Stimulated activated CD8-positive, alpha-beta memory T cell treated with anti-CD3 and anti-CD28 coated beads, Interleukin-4, amount 100 ng/mL, for 1 hour (primary cell): ENCODE measurements at places on chromosomes 6 and 20.

- DNase-seq = no peak
Measured at GRCh38 chr6:41682497-41683272, 44.4 kb downstream of the MDFI start.

DNA sequence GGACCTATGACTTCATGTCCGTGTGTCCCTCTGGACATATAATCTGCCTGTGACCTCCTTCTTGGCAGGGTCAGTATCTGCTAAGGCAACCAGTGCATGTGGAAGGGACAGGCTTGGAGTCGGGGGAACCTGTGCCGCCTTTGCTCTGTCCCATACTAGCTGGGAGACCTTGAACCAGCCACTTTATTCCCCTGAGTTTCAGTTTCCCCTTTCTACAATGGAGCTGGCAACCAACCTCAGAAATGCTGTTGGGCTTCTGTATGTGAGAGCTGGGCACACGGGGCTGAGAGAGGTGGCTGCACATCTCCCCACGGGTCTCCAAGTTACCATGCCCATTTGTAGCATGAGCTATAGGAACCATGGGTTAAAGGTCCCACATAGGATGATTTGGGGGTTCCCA lies 53.8 kb downstream of the CD40 start:
- DNase-seq = no peak

- no peak for DNase-seq
Measured at GRCh38 chr6:159109391-159109790, 59.8 kb upstream of the FNDC1 start.

DNA sequence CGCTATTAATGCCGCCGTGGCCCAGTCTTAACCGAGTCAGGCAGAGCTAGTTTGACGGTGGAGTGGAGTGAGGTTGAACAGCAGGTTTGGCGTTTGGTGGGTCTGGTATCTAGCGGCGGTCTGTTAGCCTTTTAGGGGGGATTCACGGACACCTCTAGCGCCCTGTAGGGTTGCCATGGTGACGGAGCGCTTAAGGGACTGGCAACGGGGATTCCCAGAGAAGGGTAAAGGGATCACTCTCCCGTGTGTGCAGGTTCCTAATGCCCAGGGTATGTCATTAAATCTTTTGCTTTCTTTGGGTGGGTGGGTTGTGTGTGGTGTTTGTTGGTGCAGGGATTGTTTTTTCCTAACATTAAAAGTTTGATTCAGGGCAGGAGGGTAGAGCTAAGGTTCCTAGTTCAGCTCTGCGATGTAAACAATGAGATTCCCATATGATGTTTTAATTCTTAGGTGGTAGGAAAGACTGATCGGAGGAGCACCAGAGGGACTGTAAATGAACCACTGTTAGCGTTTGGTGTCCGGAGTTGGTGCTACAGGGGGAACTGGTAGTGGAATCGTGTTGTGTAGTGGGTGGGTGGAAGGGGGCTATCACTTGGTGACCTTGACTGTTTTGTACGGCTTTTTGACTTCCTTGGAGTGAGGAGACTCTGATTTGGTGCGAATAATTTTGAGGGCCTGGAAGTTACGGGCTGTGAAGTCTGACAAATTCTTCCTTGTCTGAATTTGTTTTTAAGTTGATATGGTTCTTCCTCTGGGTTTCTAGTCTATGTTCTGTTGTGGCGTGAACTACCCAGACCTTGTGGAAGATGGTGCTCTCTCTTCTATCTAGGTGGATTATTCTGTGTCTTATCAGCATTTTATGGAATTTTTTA lies 5.0 kb downstream of the BRD2 start:
- DNase-seq = no peak
